ENCODE measurements at places on chromosomes 12 and 14.

GRCh38 chr12:91732086-91732485, 413.6 kb downstream of the BTG1 start:
- peak; percentile 62 for DNase-seq

DNA sequence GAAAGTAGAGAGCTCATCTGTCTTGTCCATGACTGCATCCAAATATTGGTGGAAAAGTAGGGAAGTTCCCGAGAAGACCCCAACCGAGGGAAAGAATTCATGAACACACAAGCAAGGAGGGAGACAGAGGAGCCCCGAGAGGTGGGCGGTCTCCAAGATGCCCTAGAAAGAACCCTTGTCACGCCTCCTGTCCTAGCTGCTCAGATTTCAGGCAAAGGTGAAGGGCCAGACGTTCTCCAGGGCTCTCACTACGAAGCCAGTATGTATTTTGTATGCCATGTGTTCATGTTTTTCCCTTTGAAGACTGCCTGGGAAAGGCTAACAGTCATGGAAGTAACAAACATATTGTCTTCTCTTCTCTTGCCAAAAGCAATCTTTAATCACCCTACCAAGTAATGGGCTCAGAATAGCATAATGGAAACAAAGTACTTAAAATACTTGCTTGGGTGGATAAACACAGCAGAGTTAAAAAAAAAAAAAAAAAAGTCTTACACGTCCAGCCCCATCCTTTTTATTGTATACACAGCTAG, 99.2 kb upstream of the TBX3 start:
- no peak for DNase-seq

DNA sequence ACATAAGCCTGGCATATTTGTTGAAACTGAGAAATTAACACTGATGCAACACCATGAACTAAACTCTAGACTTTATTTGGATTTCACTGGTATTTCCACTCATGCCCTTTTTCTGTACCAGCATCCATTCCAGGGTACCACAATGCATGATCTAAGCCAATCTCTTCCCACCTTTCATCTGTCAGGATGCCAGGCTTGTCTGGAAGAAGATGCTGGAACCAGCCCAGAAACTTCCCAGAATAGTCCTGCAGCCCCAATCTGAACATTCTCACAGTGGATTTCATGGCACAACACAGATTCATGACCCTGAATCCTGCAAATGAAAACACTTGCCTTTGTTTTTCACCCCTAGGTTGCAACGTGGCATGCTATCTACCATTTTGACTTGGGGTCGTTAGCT, 189.3 kb upstream of the LHX5 start:
- no peak for DNase-seq

DNA sequence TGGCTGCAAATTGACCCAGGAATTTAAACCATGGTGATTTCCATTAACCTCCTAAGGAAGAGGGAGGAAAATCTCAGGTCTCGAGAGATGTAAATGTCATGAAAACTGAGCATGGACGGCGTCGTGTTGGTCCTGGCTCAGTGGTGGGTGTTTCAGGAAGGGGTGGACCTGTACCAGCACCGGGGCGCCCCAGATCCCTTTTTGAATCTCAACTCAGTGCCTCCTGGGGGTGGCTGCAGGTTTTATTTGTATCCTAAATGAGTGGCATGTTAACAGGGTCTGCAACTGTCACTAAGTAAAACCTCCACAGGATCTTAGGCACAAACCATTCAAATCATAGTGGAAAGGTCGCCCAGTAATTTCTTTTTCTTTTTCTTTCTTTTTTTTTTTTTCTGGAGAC, 101.3 kb downstream of the ASCL4 start:
- DNase-seq, result no peak

DNA sequence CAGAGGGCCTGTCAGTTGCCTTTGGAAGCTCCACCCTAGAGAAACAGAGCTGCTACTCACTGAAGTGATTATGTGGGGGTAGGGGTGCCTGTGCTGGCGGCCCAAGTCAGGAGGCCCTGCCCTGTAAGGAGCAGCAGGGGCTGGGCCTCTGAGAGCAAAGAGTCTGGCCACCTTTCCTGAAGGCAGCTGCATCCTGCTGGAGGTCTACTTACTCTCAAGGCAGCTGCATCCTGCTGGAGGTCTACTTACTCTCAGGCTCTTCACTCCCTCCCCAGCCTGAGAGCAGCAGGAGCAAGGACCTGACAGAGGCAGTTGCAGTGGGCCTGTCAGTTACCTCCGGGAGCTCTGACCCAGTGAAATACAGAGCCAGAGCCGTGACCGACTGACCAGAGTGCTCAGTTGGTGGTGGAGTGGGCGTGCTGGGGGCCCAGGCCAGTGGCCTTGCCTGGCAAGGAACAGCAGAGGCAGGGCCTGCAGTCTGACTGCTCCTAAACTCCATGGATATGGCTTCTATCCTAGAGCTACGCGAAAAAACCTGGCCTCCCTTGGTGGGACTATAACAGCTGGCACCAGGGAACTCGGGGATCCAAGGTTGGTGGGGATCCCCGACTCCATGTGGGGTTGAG, 32.3 kb downstream of the RAD51B start:
- DNase-seq, result no peak

DNA sequence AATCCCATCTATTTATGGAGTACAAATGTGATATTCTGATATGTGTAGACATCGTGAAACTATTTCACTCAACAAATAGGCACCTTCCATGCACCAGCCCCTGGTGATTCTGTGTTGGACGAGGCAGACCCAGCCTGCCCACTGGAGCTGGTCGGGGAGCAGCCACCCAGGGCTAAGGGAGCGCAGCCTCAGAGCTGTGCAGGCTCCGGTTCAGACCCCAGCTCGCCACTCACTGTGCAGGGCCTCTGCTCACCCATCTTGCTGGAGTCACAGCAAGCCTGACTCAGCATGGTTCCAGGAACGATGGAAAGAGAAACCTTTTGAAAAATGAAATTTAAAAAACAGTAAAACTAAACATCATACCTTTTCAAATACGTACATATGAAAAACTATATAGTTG, 52.3 kb upstream of the BCL11B start:
- no peak for DNase-seq

DNA sequence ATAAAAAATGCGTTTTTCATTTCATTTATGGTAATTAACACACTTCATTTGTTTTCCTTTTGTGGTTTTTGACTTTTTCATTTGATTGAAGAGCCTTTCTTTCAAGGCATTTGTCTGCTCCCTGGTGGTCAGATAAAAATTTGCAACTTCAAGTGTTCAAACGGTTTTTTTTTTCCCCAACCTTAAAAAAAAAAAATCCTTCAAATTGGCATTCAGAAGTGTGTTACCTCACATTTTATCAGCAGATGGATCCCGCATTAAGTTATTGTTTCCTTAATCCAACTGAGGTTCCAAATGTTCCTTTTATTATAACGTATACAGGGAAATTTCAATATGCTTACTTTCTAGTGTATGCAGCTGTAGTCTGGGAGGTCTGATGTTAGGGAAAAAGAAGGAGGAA, 47.2 kb downstream of the MYF5 start:
- peak; percentile 66 for DNase-seq

DNA sequence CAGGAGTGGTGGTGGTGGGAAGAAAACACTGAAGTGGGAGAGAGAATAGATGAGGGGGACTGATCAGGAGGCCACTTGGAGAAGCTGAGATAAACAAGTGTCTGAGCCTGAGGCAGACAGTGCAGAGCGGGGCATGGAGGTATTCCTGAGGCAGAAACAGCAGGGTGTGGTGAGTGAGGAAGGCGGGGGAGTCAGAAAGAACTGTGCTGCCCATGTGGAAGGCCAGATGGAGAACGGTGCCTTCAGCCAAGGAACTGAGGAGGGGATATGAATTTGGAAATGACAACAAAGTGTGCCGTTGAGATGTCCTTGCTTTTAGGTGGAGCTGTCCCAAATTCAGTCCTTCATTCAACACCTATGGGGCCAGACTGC, 13.7 kb downstream of the APPL2 start:
- DNase-seq, result no peak

DNA sequence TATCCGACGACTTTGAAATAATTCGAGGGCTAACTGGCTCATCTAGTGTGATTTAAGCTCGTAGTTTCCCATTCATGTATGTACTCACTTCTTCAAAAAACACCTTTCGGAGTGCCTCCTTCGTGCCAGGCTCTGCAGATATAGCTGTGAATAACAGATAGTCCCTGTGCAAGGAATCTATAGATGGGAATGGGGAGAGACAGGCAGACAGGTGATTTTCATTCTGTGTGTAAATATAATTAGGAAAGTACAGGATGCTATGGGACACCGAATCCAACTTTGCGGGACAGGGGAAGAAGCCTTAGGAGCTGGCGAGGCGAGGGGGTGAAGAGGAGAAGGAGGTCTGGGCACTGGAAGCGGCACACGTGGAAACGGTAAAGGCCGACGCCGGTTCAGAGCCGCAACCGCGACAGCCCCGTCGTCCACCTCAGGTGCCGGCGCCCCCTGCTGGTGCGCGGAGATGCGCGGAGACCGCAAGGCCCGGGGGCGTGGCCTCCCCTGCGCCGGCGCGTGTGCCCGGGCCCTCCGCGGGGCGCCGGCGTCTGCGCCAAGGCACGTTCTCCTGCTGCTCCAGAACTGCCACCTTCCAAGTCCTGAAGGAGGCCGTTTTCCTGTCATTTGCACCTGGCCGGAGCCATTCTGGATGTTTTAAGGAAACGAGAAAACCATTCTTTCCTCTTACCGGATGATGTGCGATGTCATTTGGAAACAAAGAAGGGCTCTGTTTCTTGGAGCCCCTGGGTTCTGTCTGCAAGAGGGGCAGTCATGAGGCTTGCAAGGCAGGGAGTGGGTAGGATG, 18.0 kb upstream of the CACNA1C start:
- peak; percentile 76 for DNase-seq

DNA sequence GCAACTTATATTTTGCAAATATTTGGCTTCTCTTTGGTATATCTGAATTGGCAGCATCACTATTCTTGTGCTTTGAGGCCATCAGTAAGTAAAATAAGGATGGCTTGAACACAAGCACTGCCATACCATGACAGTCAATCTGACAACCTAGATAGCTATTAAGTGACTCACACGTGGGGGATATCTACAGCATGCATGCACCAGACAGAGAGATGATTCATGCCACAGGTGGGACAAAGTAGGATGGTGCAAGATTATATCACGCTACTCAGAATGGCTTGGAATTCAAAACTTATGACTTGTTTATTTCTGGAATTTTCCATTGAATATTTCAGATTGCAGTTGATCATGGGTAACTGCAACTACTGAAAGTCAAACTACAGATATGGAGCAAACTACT, 675.6 kb upstream of the MDGA2 start:
- DNase-seq, result peak; percentile 8

GRCh38 chr14:43532825-43533416, 974.2 kb downstream of the FSCB start:
- DNase-seq, result no peak

DNA sequence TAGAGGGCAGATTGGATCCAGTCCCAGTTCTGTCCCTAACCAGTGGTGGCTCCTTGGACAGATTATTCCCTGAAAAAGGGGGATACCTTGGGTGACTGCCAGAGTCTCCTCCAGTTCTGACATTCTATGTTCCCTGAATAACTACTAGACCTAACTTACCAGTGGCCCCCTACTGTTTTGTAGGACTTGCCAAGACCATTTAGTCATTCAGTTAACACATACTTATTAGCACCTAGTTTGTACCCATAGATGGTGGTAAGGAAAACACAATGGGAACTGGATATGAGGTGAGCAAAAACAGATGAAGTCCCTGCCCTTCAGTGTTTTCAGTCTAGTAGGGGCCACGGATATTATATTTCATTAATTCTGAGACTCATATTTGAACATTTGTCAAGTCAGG, 3.5 kb downstream of the PRPF40B start:
- DNase-seq, result no peak

GRCh38 chr14:57182760-57183503, 85.8 kb downstream of the EXOC5 start:
- peak; percentile 9 for DNase-seq

GRCh38 chr12:26046906-26047305, 77.9 kb downstream of the BHLHE41 start:
- DNase-seq, result no peak

DNA sequence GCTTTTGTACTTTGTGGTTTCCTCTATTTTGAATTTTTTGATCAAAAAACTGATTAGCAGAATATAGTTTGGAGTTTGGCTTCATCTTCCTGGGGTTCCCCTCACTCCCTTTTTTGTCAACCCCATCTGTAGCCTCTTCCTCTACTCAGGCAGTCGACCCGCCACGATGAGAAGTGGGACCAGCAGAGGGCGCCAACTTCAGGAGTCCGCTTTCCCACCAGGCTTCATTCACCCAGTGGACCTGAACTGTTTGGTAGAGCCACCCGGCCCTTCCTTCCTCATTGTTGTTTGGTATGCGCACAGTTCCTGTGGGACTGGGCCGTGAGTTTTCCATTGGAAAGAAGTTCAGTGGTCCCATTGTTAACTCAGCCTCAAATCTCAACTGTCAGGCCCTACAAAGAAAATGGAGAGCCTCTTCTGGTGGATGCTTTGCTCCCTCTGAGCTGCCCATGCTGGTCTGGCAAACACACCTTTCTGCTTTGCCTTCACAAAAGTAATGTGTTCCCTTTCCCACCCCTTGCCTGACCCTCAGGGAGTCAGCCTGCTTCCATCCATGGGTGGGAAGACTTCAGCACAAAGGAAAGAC, 21.7 kb downstream of the TMBIM6 start:
- peak; percentile 40 for DNase-seq

DNA sequence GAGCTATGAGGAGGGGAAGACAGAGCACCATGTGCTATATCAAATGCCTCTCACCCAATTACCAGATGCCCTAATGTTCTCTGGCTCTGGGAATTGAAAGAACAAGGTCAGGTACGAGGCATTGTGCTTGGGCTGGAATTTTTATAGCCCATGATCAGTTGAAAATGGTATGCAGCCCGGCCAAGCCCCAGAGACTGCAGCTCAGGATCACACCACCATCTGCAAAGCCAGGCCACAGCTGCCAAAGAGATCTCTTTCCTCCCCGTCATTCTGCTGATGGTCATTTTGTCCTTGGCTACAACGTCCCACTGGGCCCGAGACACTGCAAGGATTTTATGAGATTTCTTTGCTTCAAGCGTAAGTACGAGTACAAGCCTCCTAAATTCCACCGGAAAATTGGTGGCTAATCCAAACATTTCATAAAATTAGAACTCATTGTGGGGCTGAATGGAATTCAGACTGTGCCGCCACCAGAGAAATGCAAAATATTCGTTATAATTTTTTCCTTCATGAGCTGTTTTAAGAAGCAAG, 15.1 kb downstream of the NUAK1 start:
- peak; percentile 75 for DNase-seq

DNA sequence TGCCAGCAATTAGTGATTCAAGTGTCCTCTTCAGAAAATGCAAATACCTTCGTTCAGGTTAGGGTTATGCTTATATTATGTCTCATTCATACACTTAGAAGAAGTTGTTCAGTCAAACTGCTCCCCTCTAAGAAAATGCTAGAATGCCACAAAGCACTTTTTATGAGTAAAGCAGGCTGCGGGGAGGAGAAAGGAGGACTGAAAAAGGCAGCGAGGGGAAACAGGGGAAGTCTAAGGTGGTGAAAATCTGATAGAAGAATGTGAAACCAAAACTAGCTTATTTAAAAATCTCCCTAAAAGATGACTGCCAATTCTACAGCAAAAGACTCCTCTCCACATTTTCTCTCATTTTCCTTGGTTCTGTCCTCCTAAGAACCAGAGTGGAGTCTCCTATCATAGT, 70.1 kb downstream of the PRKD1 start:
- DNase-seq, result no peak

- DNase-seq, result no peak
These were observed 12.0 kb downstream of the ACVR1B start for GRCh38 chr12:51963477-51963876.

Data from fibroblast of skin of right biceps (primary cell).